ENCODE measurements at places on chromosomes 7 and 10.

DNA sequence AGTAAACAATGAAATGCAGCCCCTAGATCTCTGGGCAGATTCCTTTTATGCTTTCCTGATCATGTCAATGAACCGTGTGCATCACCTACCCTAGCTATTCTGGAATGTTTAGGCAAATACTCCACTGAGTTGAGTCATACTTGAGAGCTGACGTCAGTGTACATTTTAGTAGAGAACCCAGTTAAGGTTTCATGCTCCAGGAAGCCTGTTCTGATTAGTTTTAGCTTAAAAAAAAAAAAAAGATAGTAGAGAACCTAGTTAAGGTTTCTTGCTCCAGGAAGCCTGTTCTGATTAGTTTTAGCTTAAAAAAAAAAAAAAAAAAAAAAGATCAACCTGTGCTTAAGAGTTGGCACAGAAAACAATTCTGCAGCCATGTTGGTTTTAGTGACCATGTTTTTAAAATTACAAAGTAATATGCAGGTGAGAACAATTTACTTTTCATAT is 3.7 kb upstream of the MCU start:
- DNase-seq: no peak

- no peak for DNase-seq
Observed at GRCh38 chr7:150962290-150962552, 15.9 kb downstream of the KCNH2 start.

- DNase-seq: no peak
Observed at GRCh38 chr10:97466755-97467154, 20.8 kb downstream of the ZDHHC16 start.

GRCh38 chr7:20598459-20599309 is 16.8 kb upstream of the ABCB5 start:
- peak; percentile 3 for DNase-seq

GRCh38 chr10:103278537-103278823 is 1.5 kb downstream of the INA start:
- DNase-seq: no peak

GRCh38 chr7:138226745-138227279 is 150.6 kb downstream of the AKR1D1 start:
- DNase-seq: no peak

GRCh38 chr10:88082391-88082790 is 219.0 kb downstream of the PTEN start:
- DNase-seq: no peak

- no peak for DNase-seq
Observed at GRCh38 chr10:107434201-107434600, 269.7 kb upstream of the SORCS1 start.

DNA sequence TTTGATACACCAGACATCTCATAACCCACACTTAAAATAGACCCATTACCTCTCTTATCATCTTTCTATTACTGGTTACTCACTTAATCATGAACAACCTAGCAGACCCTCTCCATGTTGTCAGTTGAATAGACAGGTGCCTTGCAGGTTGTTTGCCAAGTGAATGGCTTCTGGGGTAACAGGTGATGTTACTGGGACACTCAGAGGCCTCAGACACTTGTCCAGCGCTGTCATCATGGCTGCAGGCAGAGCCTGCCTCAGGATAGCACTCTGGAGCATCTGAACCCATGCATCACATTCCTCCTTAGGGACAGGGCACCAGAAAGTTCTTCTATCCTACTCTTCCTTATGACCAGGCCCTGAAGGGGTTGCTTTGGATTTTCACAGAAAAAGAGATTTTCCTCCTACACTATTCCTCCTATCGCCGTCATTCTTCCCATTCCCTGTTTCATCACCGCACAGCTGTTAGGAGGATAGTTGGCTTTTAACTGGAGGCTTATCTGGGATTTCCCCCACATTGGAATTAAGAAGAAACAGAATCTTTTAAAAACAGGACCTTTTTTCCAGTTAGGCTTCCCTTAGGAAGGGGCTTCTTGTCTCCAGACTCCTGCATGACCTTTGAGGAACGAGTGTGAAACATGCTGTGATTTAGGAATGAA is 182.1 kb downstream of the VTI1A start:
- DNase-seq: no peak

GRCh38 chr10:20004087-20004523 is 187.9 kb downstream of the PLXDC2 start:
- no peak for DNase-seq

GRCh38 chr10:132628966-132629900 is 91.6 kb downstream of the INPP5A start:
- DNase-seq: no peak

GRCh38 chr10:81814842-81815241 is 60.2 kb upstream of the NRG3 start:
- no peak for DNase-seq

DNA sequence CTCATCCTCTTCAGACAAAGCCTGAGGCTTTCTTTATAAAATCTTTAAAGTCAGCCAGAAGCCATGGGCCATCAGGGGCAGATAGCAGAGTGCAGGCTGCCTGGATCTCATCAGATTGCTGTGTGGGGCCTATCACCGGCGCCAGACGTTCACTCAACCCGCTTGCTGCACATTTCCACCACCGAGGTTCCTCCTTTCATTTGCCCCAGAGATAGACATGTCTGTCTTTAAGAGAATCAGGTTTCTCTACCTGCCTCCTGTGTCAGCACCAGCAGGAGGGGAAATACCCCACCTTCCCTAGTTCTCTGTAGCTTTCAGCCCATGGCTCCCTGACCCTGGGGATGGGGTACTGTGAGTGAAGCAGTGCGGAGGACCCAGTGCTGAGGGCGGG is 22.0 kb downstream of the SLC18A2 start:
- no peak for DNase-seq

GRCh38 chr7:150003304-150003810 is 129.6 kb downstream of the ATP6V0E2 start:
- DNase-seq: no peak

DNA sequence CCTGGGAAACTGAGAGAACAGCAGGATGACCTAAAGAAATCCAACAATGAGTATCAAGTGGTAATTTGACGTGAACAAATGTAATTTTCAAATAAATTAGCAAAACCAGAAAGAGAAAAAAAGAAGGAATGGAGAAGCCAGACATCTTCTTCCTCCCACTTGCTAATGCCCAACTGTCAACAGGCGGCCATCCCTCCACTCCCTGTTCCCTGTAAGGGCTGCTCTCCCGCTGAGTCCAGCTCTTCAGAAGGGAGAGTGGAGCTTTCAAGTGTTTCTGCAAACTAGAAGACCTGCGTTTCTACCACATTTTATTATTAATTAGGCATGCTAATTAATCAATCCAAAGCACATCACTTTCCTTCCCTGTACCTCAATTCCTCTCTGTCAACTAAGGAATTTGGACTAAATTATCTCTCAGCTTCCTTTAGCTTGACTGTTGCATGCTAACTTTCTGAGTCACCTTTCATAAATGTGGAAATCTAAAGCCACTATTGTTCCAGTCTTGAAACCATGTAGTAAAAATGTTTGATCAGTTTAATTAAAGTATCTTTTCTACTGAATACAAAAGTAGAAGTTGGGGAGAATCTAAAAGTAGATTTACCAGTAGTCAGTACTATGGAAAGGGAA is 48.4 kb upstream of the CUL1 start:
- no peak for DNase-seq

DNA sequence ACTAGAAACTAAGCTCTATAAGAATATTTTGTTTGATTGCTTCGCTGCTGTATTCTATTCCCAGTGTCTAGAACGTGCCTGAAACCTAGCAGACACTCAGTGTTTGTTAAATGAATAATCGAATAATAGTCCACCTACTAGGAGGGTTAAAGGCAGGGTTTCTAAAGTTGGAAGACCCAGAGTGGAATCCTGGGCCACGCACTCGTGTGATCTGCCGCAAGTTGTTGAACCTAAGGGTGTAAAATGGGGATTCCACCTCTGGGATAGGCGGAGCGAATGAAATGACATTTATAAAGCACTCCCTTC is 702 bp upstream of the AGFG2 start:
- DNase-seq: no peak

DNA sequence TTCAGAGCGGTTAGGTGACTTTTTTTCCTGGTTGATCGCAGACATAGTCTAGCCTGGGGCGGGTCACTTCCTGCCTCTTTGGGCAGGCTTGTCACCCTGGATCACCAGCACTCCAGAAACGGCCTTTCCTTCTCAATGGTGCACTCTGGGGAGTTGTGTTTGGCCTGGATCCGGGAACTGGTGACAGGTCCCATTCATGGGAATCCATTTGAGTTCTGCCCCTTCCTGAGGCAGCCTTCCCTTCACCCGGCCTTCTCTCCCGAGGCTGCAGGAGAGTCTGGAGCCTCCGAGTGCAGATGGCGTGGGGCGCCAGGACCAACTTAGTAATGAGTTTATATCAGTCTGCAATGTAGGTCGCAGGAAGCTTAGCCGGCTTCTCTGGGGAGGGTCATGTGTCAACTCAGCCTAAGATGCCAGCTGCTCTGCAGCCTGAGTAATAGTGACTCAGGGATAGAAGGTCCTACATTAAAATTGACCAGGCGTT is 54.2 kb downstream of the TACR2 start:
- peak; percentile 49 for DNase-seq

- no peak for DNase-seq
Observed at GRCh38 chr7:134695321-134695860, 48.7 kb downstream of the BPGM start.

DNA sequence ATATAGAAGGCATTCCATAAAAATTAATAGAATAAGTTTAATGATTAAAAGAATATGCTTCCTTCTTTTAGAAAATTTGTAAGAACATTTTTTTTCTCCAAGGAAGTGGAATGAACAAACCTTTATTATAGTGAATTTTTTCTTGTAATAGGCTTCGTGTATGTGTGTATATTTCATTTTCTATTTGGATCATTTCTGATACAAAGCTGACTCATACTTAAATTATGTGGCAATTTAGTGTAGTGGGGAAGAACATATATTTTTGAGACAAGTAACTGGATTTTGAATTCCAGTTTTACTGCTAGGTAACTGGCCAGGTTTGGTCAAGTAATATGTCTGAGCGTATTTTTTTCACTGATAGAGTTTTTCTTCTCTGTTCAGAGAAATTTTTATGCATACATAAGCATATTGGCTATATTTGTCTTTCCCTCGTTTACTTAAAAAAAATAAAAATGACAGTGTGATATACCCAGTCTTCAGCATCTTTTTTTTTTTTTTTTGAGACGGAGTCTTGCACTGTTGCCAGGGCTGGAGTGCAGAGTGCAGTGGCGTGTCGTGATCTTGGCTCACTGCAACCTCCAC is 50.8 kb downstream of the CDK13 start:
- DNase-seq: no peak

GRCh38 chr7:123929107-123929506 is 4.1 kb downstream of the SPAM1 start:
- no peak for DNase-seq

GRCh38 chr10:102491136-102491535 is 11.4 kb downstream of the ACTR1A start:
- no peak for DNase-seq

DNA sequence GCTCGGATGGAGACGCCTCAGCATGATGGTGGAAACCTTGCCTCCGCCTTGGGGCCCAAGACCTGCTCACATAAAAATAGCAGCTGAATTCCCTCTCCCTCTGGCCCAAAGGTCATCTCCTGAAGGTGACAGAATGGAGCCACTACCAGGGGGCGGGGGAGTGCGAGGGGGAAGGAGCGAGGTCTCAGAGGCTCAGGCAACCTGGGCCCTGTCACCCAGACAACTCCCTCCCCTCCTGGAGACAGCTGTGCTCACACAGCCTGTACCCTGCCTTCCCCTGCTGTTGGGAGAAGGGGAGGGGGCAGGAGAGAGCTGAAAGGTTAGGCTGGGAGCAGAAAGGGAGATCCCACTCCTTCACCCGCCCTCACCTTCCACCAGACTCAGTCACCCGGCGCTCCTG is 173.0 kb upstream of the RHEB start:
- DNase-seq: no peak

DNA sequence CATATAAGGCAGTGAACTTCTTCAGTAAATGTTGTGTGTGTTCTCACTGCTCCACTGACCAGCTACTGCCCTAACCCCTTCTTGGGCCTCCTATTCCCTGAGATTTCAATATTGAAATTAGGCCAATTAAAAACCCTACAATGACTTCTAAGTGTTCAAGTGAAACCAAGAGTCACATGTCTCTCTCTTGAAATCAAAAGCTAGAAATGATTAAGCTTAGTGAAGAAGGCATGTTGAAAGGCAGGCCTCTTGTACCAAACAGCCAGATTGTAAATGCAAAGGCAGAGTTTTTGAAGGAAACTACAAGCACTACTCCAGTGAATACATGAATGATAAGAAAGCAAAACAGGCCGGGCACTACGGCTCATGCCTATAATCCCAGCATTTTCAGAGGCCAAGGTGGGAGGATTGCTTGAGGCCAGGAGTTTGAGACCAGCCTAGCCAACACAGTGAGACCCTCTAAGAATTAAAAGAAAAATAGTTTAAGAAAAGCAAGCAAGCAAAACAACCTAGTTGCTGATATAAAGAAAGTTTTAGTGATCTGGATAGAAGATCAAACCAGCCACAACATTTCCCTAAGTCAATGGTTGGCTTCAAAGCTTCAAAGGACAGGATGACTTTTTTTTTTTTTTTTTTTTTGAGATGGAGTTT is 22.3 kb downstream of the BRAF start:
- DNase-seq: no peak

- no peak for DNase-seq
Observed at GRCh38 chr7:18890885-18891621, 226.4 kb downstream of the TWIST1 start.

- no peak for DNase-seq
Observed at GRCh38 chr10:22742678-22743077, 28.3 kb upstream of the PIP4K2A start.

DNA sequence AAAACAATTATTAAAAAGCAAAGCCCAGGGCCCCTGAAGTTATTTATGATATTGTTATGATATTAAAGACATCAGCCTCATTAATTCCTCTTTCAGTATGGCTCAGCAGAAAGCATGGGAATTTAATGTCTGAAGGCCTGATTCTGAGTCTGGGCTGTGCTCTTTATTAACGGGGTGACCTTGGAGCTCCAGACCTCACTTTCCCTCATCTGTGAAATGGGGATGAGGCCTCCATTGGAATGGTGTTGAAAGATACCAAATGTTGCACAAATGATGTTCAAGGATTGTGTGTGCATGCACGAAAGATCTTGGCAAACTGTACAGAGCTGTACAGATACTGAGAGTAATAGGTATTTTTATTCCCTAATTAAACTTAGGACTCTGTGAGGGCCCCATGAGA is 92.3 kb upstream of the PCBD1 start:
- DNase-seq: no peak

DNA sequence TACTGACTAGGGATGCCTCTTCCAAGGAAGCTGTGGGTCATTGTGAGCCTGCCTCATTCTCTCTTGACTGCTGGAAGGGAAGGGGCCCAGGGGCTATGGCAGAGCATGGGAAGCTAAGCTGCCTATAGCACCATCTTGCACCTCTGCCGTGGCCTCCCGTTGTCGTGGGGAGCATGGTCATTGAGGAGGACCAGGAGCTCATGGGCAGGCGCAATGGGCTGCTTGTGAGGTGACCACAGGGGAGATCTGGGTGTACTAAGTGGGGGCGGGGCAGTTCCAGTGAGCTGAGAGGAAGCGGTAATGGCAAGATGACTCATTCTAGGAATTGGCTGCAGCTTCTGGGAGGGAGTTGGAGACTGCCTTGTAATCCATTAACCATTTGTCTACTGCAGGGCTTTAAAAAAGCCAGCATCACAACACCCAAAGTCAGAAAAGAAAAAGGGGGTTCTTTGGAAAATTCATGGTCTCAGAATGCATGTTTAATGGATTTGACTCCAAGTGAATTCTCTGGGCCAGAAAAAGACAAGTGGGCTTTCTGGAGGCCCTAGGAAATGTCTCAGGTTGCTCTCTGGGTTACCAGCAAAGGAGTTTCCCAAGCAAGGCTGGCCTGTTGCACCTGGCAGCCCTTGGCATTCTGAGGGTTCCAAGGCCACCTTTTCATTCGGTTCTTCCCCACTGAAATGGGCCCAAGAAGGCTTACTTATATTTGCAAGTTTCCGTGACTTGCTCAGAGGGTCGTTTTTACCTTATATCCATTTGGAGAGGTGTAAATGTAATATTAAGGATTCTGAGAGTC is 3.6 kb downstream of the DUSP5 start:
- no peak for DNase-seq

Data from T-cell (primary cell).